Stimulated activated CD4-positive, alpha-beta T cell treated with anti-CD3 and anti-CD28 coated beads, Interleukin-1b, Interleukin-23, amount 100 ng/mL, for 1 hour (primary cell): ENCODE measurements at places on chromosomes 7 and 10.

- no peak for DNase-seq
Observed at GRCh38 chr10:124520558-124521428, 59.2 kb downstream of the LHPP start.

DNA sequence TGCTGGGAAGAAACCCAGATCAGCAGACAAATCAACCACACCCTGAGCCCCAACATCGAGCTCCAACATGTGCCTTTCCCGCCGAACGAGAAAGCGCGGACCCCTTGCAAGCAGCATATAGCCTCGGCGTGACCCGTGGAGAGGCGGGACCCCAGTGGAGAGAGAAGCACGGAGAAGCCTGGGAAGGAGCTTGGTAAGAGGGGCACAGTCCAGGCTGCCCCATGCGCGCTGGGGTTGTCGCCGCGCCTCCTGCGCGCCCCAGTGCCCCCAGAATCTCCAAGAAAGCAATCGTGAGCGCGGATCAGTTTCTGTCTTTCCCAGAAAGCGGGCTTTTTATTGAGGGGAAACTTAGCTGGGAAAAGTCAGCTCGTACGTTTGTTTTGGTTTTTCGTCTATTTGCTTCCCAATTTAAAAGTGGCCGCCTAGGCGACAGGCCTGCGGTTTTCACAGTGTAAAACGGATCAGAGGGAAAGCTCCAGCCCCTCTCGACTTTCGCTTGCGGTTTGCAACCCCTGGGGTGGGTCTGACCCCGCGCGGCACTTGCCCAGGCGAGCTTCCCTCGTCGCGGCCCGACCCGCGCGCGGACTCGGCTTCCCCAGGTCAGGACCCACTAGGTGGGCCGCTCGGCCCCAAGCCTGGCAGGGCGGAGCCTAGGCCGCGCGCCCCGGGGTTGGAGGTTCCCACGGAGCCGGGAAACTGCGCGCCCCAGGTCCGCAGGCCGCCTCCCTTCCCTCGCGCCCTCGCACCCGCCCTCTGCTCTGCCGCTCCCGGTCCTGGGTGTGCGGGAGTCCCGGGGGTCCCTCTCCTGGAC is 31.1 kb downstream of the SKIDA1 start:
- DNase-seq, result no peak

DNA sequence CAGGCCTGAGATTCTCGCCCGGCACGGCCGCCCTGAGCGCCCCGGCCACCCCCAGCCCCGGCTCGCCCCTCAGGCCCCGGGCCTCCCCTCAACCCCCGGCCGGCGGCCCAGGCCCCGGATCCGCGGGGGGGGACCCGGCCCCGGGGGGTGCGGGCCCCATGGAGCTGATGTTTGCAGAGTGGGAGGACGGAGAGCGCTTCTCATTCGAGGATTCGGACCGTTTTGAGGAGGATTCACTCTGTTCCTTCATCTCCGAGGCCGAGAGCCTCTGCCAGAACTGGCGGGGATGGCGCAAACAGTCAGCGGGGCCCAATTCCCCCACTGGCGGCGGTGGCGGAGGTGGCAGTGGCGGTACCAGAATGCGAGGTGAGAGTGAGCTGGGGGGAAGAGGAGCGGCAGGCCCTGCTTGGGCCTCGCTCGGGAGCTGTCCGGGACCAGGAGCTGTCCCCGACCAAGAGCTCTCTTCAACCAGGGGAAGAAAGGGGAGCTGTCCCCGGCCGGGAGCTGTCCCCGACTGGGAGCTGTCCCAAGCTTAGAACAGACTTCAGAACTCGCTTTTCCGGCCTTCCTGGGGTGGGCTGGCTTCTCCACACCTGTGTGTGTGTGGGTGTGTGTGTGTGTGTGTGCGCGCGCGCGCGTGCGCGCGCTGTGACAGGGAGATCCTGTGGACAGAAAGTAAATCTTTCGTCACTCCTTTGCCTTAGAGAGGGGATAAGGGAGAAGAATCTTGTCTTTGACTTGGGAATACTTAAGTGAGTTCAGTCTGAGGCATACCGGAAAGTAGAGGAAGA is 510 bp downstream of the ZSWIM8 start:
- no peak for DNase-seq

DNA sequence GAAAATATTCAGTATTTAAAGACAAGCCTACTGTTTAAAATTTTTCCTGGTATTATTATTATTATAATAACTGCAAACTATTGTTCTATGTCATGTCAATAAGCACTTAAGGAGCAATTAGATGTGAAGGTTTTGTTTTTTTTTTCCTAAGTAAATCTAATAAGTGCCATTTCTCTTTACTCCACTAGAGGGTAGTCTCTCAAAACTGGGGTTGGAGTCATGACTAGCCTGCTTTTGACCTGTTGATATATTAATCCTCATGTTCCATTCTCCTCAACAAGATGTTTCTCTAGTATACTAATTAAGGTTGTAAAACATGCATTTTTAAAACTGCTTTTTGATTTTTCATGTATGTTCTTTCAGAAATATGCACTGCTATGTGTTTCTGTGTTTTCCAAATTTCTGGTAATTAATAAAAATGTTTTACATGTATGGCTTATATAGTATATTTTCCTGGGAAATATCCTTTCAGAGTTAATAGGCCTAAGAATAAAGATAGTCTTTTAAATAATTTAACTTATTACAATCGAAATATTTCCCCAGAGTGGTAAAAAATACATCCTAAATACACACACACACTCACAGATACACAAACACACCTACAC is 1.0 kb upstream of the LRRN3 start:
- no peak for DNase-seq
